ENCODE measurements at places on chromosomes 6 and 20.
A peak's percentile ranks its signal among the peaks of the same experiment; 100 is the strongest.

DNA sequence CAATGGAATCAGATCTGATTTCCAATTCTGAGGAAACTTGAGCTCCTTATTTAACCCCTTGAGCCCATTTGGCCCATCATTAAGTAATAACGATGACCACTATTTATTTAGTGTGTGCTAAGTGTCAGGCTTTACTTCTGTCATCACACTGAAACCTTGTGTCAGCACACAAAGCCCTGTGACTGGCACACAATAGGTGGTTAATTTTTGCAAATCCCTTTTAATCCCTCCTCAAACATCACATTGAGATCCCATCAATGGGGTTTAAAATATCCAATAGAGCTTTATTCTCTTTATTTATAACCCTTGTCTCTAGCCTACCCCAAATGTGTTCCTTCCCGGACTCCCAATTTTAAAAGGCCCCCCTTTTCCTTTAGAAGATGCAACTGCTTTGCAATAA, 656.8 kb upstream of the CHD6 start:
- DNase-seq = no peak

DNA sequence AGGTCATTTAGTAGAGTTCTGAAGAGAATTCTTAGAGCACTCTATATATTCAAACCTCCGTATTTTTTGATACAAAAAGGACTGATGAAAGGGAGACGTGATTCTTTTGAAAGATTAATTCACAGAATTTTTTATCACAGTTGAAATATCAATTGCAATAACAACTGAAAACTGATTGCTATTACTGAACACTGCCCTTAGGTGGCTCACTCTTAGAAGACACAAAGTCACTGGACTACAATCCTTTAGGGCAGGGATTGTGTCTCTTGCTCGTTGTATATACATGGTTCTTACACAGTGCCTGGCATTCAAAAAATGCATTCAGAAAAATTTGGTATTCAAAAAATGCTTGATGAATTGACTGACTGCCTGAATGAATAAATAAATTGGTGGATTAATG, 17.1 kb upstream of the CALHM6 start:
- no peak for DNase-seq

GRCh38 chr6:72784071-72784470, 162.2 kb downstream of the KCNQ5 start:
- DNase-seq = no peak

GRCh38 chr20:32135983-32136515, 26.5 kb downstream of the TM9SF4 start:
- DNase-seq = no peak

GRCh38 chr6:166450167-166450873, 67.6 kb upstream of the MPC1 start:
- no peak for DNase-seq

GRCh38 chr6:93745306-93745705, 325.9 kb upstream of the EPHA7 start:
- DNase-seq = no peak

- DNase-seq = no peak
These were observed 47.2 kb upstream of the ELOVL5 start for GRCh38 chr6:53395986-53396385.

DNA sequence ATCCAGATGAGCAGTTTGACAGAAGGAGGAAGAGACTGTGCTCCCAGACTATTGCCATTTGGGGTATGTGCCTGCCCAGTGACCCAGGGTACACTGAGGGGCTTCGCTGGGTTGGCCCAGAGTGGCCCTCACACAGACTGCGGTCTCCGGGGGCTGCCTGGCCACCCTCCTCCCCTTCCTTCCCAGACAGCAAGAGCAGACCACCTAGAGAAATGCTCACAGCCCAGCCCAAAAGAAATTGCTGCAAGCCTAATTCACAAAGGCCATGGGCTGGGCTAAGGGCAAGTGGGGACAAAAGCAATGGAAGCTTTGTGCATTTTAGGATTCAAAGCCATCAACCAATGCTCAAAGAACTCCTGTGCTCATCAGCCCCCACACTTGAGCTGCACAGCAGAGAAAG, 277.6 kb downstream of the CDC5L start:
- DNase-seq = no peak

DNA sequence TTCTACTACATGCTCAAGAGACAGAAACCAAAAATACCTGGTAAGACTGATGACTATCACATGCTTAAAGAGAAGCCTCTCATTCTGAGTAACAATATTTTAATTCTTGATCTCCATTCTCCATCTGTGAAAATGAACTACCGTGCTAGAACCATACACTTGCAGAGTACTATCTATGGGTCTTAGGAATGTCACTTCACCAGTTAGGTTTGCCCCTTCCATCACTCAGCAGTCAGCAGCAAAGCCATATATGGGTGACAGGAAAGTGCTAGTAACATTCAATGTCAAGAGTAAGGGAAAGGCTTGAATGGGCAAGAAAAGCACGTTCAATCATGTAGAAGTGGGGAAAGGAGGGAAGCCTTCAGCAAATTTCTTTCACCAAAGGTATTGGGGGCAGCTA, 2.3 kb downstream of the DNAAF9 start:
- no peak for DNase-seq

DNA sequence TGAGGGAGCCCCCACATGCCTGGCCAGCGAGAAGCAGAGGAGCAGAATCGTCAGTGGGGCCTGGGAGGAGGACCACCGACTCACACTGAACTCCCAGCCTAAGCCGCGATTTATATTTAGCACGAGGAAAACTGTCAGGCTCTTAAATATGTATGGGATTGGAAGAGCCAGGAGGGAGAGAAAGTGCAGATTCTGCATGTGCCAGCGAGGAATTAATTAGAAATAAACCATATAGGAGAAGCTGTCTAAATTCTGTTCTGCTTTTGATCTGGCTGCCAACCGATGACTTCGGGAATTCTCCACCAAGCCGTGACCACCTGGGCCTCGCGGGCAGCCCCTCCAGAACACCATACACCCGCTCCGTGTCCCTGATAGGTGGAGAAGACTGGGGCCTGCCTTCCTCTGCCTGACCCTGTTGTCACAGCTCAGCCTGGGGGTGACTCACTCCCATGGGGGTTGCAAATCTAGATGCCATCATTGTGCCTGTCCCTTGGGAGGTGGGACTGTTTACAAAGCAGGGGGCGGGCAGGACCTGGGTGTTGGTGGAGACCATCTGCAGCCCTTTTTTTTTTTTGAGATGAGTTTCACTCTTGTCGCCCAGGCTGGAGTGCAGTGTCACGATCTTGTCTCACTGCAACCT, 91.1 kb upstream of the PMEPA1 start:
- no peak for DNase-seq

GRCh38 chr20:22758815-22759214, 174.4 kb upstream of the FOXA2 start:
- DNase-seq = no peak

DNA sequence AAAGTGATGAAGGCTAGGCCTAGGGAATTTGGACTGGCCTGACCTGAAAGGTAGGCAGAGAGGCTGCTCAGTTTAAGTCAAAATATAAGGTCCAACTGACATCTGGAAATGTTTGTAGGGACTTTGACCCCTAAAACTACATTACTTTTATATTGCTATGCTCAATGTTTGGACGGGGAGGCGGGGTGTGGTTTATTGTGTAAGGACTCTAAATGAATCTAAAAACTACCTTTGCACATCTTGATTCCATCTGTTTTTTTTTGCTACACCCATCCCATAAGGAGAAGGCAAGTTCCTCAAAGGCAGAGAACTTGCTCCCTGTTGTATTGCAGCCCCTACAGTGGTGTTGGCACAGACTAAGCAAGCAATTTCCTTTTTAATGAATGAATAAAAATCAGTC, 227.1 kb downstream of the HACE1 start:
- no peak for DNase-seq

- no peak for DNase-seq
These were observed 100.9 kb downstream of the PFDN4 start for GRCh38 chr20:54308804-54309203.

DNA sequence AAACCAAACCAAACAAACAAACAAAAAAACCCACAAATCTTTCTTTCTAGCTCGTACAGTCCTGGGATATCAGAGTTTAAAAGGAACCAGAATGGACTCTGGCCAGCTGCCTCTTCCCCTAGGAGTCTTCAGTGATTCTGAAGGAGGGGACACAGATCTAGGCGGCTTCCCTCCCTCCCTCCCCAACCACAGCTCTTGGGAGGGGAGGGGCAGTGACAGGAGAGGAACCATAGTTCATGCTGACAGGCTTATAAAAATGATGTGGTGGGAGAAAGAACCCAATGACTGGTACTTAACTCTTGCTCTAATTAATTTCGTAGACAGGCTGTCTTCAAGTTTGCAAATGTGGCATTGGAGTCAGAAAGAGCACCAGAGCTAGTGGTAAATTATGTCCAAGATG, 56.0 kb downstream of the NPEPL1 start:
- DNase-seq = no peak

DNA sequence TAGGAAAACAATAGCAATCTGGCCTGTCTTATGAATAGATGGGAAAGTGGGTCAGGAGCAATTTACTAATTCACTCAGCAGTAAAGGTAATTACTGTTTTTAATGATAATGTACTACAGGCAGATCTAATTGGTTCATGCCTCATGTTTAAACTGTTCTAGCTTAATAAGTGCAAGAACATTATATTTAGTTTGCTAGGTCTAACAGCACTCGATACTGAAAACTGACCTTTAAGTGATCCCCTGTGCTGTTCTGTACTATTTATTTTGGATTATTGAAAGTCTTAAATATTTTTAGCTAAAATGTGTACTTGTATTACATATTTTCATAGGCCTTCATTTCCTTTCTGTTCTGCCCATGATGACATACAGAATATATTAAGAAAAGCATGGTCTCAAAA, 998.0 kb upstream of the GJE1 start:
- no peak for DNase-seq

DNA sequence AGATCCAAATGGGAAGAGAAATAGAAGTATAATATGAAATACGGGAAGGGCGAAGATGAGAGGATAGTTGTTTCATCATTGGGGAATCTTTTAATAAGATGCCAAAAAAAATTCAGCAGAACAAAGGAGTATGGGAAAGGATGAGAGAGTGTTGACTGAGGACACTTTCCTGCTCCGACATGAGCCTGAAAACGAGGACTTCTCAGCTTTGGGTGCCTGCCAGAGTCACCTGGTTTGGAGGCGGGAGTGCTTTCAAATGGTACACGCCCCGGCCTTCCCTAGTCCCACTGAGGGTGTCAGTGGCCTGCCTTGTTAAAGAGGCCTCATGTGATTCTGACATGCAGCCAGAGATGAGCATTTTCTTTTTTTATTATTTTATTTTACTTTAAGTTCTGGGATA, 250.9 kb downstream of the ANKRD60 start:
- DNase-seq = no peak

- DNase-seq = no peak
These were observed 754.1 kb downstream of the CBLN4 start for GRCh38 chr20:55251170-55251569.

GRCh38 chr6:14189074-14189473, 71.5 kb downstream of the CD83 start:
- no peak for DNase-seq

DNA sequence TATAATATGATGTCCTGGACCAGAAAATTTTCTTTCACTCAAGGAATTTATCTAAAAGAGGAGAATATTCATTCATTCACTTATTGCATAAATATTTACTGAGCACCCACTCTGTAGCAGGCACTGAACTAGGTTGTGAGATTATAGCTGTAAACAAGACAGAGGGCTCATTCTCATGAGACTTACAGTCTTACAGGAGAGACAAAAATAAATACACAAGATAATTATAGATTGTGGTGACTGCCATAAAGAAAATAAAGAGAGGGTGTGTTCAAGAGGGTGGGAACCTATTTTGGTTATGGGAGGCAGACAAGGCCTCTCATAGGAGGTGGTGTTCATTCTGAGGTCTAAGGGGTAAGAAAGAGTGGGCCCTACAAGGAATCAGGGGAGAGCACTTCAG, 109.9 kb upstream of the SUPT3H start:
- no peak for DNase-seq

GRCh38 chr6:119215309-119215708, 134.3 kb downstream of the MAN1A1 start:
- DNase-seq = no peak

GRCh38 chr6:168873278-168874190, 380.1 kb downstream of the THBS2 start:
- DNase-seq = no peak

DNA sequence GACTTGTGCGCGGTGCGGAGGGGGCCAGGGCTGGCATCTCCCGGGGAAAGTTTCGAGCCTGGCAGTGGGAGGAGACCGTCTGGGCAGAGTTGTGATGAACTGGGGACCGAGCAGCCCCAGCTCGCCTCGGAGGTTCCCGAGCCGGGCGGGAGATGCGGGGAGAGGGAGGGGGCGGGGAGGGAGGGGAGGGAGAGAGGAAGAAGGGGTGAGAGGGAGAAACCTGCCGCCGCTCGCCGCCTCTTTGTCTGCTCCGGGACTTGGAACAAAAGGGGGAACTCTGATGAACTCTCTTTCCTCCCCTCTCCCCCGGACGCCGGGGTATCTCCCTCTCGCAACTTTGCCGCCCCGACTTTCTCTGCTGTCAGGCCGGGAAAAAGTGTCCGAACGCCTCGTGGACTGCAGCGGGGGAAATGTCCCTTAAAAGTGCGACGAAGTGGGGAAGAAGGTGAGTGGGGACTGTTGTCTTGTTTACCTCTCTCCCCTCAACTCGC, 72.7 kb downstream of the SOX4 start:
- peak; percentile 5 for DNase-seq

DNA sequence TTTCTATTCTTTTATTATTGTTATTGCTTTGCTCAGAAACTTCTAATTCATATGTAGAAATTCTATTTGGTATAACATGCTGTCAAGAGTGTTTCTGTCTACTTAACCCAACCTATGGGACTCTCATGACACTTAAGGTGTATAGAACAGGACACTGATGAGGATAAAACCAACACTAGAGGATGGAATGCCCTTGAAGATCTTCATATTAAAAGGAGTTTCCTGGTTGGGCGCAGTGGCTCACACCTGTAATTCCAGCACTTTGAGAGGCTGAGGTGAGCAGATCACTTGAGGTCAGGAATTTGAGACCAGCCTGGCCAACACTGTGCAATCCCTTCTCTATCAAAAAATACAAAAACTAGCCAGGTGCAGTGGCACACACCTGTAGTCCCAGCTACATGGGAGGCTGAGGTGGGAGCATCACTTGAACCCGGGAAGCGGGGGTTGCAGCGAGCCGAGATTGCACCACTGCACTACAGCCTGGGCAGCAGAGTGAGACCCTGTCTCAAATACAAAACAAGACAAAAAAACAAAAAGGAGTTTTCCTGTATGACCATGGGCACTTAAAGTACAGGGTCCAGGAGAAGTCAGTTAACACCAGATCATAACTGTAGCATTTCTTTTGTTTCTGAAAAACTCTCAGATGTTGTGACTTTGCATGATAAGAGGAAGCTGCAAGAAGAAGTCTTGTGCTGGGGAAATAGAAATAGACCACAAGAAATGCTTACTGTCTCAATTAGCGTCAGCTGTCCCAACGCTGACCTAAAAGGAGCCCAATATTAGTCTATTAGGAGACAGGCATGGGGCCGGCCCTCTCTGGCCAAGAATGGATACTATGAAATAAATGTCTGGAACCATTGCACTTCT, 38.9 kb upstream of the CD2AP start:
- no peak for DNase-seq

GRCh38 chr6:105545947-105546731, 143.3 kb upstream of the PREP start:
- no peak for DNase-seq
